ENCODE measurements at places on chromosomes 4 and X. TPM values are rescaled to one million over a fixed set of nuclear protein-coding genes. Genes with fewer than 3 reads are reported as not detected.

Gene MAGEA3
- not detected for total RNA-seq

Gene CLDN22
- under 0.01 TPM for total RNA-seq

Gene CXXC4
- not detected for total RNA-seq

Gene SOWAHD
- 0.10 TPM for total RNA-seq

Gene SLC10A4
- total RNA-seq: 0.07 TPM

Gene FAM184B
- total RNA-seq: 0.10 TPM

Measured in smooth muscle cell of the pulmonary artery (primary cell).